Erythroblast (primary cell): ENCODE measurements at places on chromosomes 4 and X.

DNA sequence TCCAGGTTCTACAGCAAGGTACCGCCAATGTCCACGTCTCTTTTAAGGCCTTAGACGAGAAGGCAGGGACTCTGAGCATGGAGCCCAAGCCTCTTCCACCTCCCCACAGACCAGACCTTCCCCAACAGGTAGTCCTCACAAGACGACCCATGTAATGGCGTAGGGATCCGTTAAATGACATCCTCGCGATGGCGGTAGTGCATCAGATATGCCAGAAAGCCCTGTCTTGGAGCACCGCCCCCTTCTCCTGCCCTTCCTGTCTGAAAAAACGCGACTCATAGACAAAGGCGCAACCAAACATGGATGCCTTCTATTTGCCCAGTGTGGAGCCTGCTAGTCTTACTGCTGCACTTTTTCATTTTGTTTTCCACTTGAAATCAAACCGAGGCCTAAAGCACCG lies 185.4 kb downstream of the OR13H1 start:
- no peak for DNase-seq

DNA sequence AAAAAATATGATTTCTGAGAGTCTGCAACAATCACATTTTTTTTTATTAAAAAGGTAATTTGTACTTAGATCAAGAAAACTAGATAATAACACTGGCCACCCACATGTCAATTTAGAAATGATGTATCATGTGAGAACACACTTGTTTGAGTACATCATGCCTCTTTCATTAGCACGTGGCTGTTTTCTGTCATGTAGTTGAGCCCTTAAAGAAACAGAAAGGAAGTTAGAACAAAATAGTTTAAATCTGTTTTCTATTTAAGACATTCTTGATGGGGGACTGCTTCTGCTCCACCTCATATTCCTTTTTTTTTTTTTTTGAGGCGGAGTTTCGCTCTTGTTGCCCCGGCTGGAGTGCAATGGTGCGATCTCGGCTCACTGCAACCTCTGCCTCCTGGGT lies 207.5 kb downstream of the NSUN7 start:
- no peak for DNase-seq

DNA sequence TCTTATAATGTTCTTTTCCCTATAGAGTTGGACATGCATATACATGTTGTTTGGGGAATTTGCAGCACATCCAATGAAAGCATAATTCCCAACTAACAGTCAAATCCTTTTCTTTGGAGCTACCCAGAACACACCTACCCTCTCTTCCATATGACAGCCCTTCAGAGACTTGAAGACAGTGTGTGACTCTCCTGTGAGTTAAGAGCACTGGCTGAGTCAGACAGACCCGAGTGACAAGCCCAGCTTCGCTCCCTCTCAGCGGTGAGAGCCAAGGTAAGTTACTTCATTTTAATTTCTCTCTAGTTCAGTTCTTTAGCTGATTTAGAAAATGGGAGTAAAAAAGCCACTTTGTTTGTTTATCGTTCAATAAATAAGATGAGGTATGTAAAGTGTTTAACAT lies 86.3 kb downstream of the RTL9 start:
- no peak for DNase-seq

GRCh38 chrX:76971393-76972376 lies 475.5 kb upstream of the FGF16 start:
- DNase-seq = no peak

- DNase-seq = no peak
These were observed 275.2 kb downstream of the TENM3 start for GRCh38 chr4:182518421-182518820.

DNA sequence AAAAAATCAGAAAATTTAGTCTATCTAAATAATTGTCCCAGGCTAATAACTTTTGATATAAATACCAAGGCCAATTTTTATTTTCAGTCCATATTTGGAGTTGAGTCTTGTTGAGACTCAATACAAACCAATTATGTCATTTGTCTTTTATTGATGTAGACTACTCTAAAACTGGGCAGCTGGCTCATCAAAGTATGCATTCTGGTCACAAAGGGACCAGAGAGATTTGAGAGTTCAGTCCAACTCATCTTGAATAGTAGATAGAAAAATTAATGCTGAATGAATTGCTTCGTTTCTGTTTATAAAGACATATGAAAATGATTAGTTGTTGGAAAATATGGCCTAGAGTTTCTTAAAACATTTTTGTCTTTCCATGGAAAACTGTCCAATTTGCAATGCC lies 412.5 kb upstream of the KLHL4 start:
- no peak for DNase-seq

- DNase-seq = no peak
These were observed 137.0 kb downstream of the KCNIP4 start for GRCh38 chr4:21811565-21811964.

DNA sequence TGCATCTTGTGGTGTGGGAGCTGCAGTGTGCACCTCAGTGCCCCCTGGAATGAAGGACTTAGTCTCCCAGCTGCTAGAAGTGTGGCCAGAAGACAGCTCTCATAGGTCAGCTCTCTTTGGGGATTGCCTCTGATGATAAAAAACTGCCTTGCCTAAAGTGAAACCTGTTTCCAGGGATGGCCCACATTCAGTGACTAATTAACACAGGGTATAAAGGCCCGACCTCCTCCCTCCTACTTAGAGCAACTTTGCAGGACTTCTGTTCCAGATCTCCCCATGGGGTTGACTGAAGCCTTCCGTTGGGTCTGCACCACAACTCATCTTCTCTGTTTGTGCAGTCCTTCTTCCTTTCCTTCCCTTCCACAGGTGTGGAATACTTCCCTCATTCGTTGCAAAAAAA lies 53.2 kb downstream of the SPINK2 start:
- DNase-seq = no peak

- DNase-seq = no peak
These were observed 333.5 kb downstream of the BMPR1B start for GRCh38 chr4:95091272-95091671.
